ENCODE measurements at places on chromosomes 16 and 17.
A peak's percentile ranks its signal among the peaks of the same experiment; 100 is the strongest.

DNA sequence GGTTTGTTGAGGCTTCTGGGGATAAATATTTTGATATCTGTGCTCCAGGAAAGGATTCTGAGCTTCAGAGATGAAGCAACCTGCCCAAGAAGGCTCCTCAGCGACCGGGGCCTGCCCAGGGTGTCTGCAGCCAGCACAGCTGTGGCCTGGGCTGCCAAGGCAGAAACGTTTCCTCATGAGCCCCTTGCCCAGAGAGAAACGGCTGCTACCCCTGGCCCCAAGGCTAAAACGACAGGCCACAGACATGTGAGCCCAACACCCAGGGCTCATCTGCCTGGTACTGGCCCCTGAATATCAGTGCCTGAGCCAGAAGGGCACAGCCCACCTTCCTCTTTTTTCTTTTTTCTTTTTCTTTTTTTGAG, 45.4 kb upstream of the RASD1 start:
- DNase-seq = no peak

- DNase-seq = no peak
Measured at GRCh38 chr16:62814891-62815290, 778.7 kb upstream of the CDH8 start.

GRCh38 chr17:30207655-30208054, 27.8 kb downstream of the SLC6A4 start:
- no peak for DNase-seq

DNA sequence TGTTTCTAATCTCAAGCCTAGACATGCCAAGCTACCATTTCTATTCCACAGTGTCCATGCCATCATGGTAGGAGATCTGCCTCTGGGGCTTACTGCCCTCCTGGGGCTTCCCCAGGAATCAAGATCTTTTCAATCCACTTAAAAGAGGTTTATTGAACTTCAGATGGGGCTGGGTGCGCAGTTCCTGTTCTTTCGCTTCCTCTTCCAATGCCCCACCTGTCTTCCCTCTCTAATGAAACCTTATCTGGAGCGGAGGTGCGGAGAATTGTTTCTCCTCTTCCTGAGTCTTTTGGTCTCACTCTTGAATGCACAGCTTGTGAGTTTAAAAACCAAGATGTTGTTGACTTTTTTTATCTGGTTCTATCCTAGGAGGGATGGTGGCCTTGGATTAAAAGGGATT, 30.4 kb upstream of the METTL16 start:
- DNase-seq = no peak

DNA sequence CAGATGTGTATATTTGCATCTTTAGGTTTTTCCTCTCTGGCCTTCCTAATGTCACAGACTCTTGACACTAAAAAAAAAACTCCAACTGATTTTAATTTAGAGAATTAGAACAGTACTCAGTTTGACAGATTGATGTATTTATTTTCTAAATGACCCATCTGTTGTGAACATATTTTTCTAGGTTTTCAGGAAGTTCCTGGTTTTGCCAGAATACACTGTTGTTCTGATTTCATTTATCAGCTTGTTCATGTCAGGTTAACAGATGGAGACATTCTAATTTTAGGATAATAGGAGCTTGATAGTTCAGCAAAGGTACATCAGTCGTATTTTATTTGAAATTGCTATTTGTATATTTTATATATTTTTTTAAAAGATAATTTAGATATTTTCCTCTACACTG, 133.4 kb downstream of the TANC2 start:
- no peak for DNase-seq

DNA sequence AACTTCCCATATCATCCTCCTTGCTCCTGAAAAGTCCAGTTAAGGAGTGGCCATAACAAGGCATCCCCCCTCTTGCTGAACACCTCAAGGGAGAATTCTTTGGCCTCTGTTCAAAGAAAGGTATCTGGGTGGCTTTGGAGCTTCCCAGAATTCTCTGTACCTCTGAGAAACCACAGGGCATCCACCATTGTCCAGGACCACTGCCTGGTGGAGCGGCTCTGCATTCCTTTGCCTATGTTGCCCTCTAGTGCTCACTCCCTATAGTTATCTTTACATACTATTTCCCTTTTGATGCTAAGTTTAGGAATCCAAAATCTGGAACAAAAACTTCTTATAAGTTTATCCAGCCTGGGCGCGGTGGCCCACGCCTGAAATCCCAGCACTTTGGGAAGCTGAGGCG, 30.3 kb downstream of the CHD9NB start:
- peak; percentile 49 for DNase-seq

GRCh38 chr16:28937222-28937876, 5.6 kb downstream of the CD19 start:
- DNase-seq = no peak

DNA sequence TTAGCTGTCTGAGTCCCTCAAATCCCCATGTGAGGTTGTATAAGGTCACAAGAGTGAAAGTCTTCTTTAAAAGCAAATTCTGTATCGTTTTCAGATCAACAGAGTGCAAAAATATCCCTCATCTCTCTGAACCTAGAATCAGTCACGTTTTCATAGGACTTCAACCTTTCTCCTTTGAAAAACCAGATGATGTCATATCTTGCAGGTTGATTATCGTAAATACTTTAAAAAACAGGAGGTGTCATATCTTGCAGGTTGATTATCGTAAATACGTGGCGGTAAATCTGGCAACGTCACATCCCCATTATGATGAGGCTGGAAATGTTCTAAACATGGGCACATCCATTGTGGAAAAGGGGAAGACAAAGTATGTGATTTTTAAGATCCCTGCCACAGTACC, 25.9 kb downstream of the BCO1 start:
- DNase-seq = no peak

- DNase-seq = peak; percentile 44
Measured at GRCh38 chr16:73166947-73167550, 119.1 kb upstream of the ZFHX3 start.

DNA sequence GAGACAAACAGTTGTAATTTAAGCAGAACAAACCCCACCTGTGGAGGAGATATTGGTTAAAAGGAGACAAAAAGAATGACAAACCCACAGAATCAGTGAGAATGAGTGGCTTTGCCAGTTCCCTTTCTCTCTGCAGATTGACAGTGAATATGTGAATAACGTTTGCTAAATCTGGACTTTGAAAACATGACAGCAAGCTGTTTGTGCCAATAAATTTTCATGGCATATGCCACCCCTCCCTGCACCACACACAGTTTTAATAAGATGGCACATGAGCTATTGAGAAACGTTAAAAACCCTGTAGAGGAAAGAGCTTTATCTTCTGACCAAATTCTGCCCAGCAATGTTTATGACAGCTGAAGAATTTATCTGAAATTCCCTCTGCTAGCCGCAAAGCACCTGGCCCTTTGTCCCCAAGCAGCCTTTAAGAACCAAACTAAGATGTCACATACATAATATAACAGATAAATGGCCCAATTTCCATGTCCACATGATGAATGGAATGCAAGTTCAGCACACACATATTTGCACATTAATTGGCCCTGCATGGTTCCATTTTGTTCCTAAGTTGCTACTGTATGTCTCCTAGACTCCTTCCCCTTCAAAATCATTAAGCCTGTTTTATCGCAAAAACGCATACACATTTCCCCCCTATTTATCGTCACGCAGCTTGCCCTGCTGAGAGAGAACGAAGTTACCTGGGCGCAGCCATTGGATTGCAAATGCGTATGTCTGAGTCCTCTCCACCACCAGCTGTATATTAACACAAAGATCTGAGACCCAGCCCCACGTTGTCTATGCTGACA, 773.5 kb upstream of the EEF2KMT start:
- DNase-seq = no peak

GRCh38 chr17:62653002-62653825, 25.7 kb downstream of the MRC2 start:
- peak; percentile 58 for DNase-seq

- no peak for DNase-seq
Measured at GRCh38 chr16:30893417-30893743, 497 bp downstream of the BCL7C start.

DNA sequence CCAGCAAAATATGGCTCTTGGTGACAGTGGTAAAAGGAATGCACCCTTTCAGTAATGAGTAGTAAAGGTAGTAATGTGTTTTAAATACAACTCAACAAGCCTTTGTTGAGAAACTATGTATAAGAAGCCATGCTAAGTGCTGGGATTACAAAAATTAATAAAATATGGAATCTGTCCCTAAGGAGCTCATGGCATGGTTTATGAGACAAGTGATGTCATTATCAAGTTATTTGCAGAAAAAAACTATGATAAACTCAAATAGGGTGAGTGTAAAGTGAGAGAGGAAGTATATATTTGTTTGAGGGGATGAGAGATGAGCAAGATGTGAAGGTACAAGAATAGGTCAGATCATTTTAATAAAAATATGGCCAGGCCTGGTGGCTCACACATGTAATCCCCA, 76.9 kb downstream of the NF1 start:
- DNase-seq = peak; percentile 14

DNA sequence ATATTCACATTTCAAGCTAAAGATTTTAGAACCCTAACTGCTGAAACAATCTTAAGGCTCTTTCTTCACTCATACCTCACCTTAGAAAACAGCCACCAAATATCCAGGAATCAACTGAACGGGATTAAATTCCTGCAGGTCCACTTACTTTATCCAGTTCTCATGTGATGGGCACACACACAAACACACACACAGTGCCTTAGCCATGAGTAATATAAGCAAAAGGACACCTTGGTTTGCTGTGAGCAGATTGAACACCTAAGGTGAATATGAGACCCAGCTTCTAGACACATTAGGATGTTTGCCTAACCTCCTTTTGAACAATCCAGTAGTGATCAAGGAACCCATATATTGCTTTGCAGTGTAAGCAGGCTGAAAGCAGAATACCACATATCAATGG, 81.5 kb downstream of the TUBD1 start:
- DNase-seq = peak; percentile 44

Measured in AG10803 (cell line).